ENCODE measurements at places on chromosomes 11 and 22. TPM values are rescaled to one million over a fixed set of nuclear protein-coding genes. Genes with fewer than 3 reads are reported as not detected.
A peak's percentile ranks its signal among the peaks of the same experiment; 100 is the strongest.

GRCh38 chr22:42328784-42329145 lies 58.3 kb upstream of the TCF20 start:
- DNase-seq = no peak

DNA sequence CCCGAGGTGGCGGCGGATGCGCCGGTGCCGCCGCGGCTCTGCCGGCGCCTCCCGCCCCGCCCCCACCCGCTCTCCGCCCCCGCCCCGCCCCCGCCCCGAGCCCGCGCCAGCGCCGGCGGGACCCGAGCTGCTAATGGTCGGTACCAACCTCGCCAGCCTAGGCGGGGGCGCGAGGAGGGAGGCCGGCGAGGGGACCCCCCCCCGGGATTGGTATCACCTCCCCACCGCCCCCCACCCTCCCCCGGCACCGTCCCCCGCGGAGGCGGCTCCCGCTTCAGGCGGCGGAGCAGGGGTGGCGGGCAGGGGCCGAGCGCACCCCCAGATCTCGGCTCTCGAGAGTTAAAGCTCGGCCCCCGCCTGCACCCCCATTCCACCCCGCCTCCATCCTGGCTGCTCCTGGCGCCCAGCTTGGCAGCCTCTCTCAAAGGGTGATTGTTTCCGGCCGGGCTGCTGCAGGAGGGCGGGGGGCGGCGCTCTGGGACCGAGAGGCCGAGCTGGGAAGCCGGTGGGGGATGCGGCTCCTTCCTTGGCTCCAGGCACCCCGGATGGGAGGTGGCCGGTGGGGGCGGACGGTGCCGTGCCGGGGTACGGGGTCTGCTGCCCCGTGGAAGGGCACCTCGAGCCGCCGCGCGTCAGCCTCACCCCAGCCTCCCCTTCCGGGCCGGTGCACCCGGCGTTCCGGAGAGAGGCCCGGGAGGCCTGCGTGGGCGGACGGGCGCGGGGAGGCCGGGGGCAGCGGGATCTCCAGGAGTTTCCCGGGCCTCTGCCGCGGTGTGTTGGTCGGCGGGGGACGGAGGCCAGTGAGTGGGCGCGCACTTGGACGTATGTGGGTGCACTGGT lies at the start of gene B3GAT1:
Gene B3GAT1 (minus strand): TSS at position 40 of the 840 bp plus-strand sequence. CDS start 24,583 bp downstream, outside the sequence.
- DNase-seq = no peak

DNA sequence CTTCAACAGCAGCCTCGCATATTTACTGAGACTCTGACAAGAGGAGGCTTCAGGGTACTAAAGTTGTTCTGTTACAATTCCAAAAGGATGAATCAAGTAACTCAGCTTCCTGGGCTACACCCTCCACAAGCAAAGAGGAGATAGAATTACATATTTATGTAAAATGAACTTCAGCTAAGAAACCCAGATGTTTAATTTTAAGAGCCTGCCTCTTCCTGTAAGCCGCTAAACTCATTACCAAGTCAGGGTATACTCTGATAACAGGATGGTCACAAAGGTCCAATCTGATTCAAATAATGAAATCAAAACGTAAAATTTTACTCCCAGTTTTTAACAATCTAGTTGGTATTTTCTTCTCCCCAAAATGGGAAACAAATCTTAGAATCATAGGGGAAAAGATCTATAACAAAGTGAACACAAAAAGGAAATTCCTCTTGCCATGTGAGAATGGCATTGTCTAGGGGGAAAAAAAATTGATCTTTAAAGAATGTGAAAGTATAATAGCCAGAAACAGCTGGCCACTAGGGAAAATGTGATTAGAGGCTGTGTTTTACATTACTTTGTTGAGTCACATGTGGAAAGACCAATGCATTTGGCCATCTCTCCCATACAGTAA lies 30.9 kb downstream of the CHEK2 start:
- DNase-seq = no peak

GRCh38 chr11:36347384-36347906 lies 51.4 kb downstream of the PRR5L start:
- DNase-seq = no peak

DNA sequence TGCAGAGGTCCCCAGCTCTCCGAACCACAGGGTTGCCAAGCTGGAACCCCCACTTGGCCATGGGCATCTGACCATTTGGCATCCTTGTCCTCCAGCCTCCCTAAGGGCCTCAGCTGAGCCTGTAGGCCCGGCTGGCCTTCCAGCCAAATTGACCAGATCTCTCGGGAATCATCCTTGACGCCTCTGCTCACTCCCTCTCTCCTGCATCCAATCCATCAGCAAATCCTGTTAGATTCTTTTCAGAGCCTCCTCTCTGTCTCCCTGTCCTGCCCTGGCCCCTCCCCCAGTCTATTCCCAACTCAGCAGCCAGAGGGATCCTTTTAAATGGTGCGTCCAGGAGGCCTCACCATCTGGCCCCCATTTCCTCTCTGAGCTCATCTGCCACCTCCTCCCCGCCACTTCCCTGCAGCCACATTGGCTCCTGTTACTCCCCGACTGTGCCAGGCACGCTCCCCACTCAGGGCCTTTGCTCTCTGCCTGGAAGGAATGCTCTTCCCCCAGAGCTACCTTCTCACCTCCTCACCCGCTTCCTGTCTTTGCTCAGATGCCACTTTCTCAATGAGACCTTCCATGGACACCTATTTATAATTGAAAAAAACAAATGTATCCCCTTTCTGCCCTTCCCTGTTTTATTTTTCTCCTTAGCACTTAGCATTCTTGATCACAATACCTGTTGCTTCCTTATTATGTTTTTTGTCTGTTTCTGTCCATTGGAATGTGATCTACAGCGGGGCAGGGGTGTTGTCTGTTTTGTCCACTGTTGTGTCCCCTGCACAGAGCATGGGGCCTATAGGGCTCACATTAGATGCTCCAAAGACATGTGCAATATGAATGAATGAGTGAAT lies 78.1 kb downstream of the NFAM1 start:
- no peak for DNase-seq

DNA sequence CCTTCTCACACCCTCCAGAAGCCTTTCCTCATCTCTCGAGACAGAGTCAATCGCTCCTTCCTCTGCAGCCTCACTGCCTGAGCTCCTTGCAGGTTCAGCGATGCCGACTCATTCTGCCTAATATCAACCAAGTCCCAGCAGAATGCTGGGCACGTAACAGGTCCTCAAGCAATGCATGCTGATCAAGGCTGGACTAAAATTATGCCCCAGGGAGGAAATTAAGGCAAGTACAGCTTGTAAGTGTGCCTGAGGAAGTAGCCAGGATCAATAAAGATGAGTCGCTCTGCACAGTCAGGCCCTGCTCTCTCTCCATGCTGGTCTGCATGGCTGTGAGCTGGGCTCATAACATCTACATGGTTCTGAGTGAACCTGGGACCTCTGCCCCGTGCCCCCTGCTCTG lies 25.6 kb upstream of the NRIP3 start:
- no peak for DNase-seq

DNA sequence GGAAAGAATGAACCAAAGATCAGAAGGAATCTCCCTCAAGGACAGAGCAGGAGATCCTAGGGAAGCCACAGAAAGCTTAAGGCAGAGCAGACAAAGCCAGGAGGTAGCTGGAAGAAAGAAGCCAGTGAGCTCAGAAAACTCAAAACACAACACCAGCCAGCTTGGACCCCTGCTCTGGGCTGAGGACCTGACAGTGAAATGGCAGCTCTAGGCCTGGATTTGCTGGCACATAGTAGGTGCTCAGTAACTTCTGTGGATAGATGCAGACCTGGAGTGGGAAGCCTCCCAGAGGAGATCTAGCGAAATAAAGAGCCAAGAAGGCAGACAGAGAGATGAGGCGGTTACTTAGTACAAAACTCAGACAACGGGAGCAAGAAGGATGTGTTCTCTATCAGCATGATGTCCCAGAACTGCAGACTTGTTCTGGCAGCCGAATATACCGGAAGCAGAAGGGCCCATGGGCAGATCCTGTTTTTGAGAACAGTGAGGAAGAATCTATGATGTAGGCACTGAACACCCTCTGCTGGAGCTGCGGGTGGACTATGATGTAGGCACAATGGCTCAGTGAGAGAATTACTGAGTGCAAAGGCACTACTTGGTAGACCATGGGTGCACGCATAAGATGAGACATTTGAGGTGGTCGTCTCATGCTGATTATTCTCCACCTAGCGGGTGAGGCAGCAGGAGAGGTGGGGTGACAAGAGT lies 4.8 kb downstream of the ROBO4 start:
- DNase-seq = peak; percentile 5

GRCh38 chr11:15815246-15816195 lies 540.8 kb downstream of the SOX6 start:
- DNase-seq = no peak

GRCh38 chr11:130177782-130178181 lies 18.2 kb downstream of the ST14 start:
- no peak for DNase-seq

- DNase-seq = no peak
These were observed 477.1 kb downstream of the BRD1 start for GRCh38 chr22:49350441-49351121.

DNA sequence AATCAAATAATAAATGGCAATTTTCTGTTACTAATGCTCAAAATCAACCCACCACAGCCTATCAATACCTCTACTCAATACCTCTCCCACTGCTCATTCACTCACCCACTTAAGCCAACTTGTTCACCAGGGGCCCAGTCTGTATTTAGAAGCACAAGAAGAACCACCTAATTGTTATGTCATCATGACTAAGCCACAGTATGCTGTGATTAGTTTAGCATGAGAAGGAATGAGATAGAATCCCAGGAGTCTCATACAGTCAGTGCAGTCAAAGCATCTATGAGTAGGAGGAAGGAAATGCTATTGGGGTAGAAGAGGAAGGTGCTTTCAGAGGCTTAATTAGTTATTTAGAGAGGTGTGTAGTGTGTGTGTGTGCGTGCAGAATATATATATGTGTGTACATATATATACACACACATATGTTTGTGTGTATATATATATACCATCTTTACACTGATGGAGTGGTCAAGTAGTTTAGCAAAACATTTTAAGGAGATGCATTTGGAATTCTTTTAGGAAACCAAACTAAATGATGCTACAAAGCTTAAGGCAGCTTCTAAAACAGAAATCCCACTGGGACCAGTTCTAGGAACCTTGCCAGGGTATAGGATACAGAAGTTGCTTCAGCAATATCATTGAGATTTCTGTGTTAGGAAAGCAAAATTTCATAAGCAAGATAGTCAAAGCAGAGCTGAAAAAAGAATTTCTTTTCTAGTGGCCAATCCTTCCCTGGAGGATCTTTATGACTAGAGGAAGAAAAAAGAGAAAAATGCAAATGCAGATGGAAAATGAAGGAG lies 27.5 kb downstream of the KCNA4 start:
- no peak for DNase-seq

GRCh38 chr11:84289381-84289906 lies 1003.3 kb upstream of the CCDC90B start:
- DNase-seq = no peak

- no peak for DNase-seq
These were observed 20.0 kb downstream of the C11orf24 start for GRCh38 chr11:68251765-68252164.

- DNase-seq = no peak
These were observed 147.3 kb downstream of the CCDC34 start for GRCh38 chr11:27215471-27216269.

DNA sequence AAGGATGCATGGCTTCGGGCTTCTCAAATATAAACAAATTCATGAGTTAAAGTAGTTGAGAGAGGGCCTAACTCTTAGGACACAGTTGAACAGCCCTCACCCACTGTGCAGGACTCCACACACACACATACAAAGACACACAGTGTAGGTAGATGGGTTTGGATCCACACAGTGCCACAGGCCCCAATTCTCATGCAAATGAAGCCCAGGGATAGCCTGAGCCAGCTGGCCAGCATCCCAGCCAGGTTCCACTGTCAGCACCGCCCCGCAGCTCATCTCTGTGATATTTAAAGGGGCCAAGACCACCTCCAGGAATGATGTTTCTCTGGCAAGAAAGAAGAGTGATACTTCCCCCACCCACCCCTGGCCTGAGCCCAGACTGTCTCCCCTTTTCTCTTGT lies 11.7 kb downstream of the SLC35C1 start:
- DNase-seq = no peak

DNA sequence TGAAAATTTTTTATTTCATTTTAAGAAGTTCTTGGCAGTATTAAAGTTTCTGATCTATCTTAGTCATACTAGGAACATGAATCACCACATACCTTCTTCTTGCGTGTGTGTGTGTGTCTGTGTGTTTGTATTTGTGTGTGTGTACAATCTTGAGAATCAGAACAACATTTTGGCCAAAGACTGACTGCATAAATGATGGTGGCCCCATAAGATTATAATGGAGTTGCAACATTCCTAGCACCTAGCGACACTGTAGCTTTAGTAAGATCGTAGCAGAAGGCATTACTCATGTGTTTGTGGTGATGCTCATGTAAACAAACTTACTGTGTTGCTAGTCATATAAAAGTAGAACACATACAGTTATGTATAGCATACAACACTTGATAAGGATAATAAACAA lies 205.4 kb downstream of the FAM76B start:
- DNase-seq = no peak

DNA sequence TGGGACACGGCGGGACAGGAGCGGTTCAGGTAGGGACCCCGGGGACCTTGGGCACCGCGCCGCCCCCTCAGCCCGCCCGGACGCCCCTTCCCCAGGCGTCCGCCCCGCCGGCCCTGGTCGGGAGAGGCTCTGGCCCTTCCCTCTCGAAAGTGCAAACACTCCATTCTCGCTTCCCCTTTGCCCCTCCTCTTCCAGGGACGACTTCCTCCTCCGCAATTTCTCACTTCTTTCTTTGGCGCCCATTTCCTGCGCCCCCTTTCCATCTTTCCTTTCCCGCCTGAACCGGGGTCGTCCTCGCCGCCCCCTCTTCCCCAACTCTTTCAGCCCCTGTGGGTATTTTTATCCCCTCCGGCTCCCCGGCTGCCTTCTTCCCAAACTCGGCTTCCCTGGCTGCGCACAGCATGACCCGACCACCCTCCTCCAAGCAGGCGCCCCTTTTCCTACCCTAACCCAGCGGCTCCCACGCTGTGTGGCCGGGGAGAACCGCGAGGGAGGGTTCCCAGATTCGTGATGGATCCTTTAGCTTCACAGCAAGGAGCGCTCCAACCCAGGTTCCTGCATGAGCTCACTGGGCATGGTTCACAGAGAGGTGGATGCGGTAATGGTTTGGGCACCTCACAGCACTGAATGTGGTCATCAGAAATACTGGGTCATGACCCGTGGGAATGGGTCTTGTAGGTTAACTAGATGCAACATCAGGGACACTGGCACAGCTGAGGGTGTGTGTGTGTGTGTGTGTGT lies 689 bp downstream of the RAB39A start:
- peak; percentile 6 for DNase-seq

GRCh38 chr11:30487200-30487898 lies 98.8 kb downstream of the MPPED2 start:
- DNase-seq = no peak

GRCh38 chr22:32494971-32495370 lies 20.4 kb downstream of the FBXO7 start:
- DNase-seq = no peak

- no peak for DNase-seq
These were observed 48.1 kb upstream of the ME3 start for GRCh38 chr11:86720546-86720945.

- DNase-seq = no peak
These were observed 122.6 kb downstream of the APOL5 start for GRCh38 chr22:35840302-35840739.

The LIF gene
- 102 TPM for total RNA-seq

The FAM180B gene
- total RNA-seq = 0.25 TPM

The DRD4 gene
- 0.21 TPM for total RNA-seq

The MIOX gene
- total RNA-seq = not detected

The MUC2 gene
- not detected for total RNA-seq

The LARGE2 gene
- 0.44 TPM for total RNA-seq

The NXF1 gene
- 110 TPM for total RNA-seq
